ENCODE measurements at places on chromosomes 7 and 10.

DNA sequence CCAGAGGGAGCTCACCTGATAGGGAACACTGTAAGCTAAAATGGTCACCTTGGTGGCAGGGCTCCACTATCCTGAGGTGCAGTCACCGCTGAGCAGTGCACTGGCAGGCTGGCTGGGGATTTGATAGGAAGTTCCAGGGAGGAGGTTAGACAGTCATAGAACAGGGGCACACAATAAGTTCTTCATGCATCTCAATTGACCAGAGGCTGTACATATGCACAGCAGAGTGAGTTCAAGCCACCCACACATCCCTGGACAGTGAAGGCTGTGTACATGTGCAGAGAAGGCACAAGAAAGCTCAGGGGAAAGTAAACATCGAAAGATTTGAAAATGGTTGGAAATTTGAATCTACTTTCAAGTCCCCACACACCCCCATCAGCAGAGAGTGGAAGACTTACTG, 13.9 kb downstream of the PRTFDC1 start:
- no peak for DNase-seq

DNA sequence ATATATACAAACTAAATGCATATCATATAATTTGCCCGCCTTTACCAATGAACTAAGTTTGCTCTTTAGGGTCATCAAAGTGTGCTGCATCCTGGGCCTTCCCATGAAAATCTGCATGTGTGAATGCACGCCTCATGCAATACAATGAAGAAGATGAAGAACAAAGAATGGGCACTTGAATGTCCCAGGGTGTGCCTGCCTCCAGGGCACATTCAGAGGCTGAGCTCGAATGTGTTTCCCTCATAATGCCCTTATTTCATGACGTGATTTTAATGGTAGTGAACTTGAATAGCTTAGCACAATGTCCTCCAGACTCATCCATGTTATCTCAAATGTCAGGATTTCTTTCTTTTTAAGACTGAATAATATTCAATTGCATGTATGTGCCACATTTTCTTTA, 824.9 kb downstream of the TNS3 start:
- DNase-seq, result no peak

GRCh38 chr7:49714182-49714581, 59.3 kb upstream of the VWC2 start:
- no peak for DNase-seq

GRCh38 chr10:50605951-50606270, 17.8 kb downstream of the SGMS1 start:
- no peak for DNase-seq

- no peak for DNase-seq
Observed at GRCh38 chr10:11573497-11573896, 38.0 kb downstream of the USP6NL start.

GRCh38 chr10:65534771-65535170, 1391.1 kb upstream of the LRRTM3 start:
- no peak for DNase-seq

GRCh38 chr7:132397070-132397469, 179.2 kb downstream of the PLXNA4 start:
- no peak for DNase-seq

GRCh38 chr7:1247527-1248041, 14.9 kb downstream of the UNCX start:
- no peak for DNase-seq

- DNase-seq, result no peak
Observed at GRCh38 chr7:25391295-25391861, 163.1 kb upstream of the NPVF start.

DNA sequence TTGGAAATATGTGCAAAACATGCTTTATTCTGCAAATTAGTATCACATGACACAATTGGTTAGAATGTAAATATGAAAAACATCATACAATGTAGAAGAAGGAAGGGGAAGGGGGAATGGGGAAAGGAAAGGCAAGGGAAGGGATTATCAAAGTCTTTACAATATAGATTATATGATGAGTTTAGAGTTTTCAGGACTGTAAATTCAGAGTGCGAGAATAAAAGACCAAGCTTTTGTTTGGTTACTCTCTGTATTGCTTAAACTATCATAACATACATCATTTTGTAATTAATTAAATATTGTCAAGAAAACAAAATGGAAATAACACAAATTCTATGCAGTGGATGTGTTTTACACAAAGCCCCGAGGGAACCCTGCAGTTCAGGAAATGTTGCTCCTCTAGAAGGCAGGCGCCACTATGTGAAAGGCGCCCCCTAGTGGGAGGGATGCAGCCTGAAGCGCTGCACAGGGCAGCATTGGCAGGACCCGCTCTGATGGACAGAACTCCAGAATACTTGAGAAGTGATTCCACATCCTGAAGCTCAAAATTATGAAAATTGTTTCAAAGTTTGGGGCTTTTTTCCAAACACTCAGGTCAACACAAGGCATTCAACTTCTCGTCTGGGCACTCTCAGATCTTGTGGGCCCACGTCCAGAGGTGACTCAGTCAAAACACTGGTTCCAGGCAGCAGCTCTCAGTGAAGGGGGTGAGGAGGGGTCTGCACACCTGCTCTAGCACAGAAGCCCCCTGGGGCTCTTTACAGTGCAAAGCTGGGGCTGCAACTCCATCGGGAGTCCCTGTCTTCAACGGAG, 31.6 kb upstream of the TMEM254 start:
- peak; percentile 75 for DNase-seq
